Tibial nerve (tissue), 4 donors: ENCODE measurements at places on chromosomes 2 and 18. TPM values are rescaled to one million over a fixed set of nuclear protein-coding genes. Genes with fewer than 3 reads are reported as not detected.
A peak's percentile ranks its signal among the peaks of the same experiment; 100 is the strongest.

Gene MSH6
- total RNA-seq: 34.5 TPM

DNA sequence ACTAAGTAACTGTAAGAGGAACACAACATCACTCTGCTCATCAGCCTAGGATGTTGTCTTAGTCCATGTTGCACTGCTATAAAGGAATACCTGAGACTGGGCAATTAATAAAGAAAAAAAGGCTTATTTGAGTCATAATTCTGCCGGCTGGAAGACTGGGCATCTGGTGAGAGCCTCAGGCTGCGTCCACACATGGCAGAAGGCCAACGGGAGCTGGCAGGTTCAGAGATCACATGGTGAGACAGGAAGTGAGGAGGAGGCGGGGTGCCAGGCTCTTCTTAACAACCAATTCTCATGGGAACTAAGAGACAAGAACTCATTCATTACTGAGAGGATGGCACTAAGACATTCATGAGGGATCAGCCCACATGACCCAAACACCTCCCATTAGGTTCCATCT is 46.8 kb downstream of the EPG5 start:
- peaks cover 79% of the 10 kb centered on the region for H3K36me3 ChIP-seq
- peaks cover 3% of the 10 kb centered on the region for H3K4me1 ChIP-seq
- no peak overlapping the region for H3K4me3 ChIP-seq
- no peak overlapping the region for H3K27ac ChIP-seq
- DNase-seq: peak; percentile 56

Gene TPO
- total RNA-seq: 21.9 TPM

DNA sequence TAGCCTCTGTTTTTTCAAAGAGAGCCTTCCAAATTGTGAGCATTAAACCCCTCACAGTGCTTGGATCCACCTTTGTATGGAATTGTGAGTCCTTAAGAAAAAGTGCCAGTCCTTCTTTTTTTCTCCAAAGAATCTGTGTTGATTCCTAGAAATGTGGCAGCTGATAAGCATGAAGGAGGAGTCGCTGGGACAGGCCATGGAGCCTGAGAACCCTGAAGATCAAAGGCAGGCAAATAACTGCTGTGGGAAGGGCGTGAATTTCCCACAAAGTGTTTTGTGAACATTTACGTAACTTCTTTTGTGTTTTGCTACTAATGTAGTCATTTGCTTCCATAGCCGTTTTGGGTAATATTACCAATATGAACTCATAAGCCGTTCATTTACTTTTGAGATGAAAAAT is 27.7 kb upstream of the CHMP1B start:
- H3K27ac ChIP-seq: no peak overlapping the region
- DNase-seq: no peak
- H3K4me3 ChIP-seq: no peak overlapping the region
- H3K27me3 ChIP-seq: no peaks in the 10 kb centered on the region
- no peaks in the 10 kb centered on the region for H3K36me3 ChIP-seq
- H3K4me1 ChIP-seq: no peaks in the 10 kb centered on the region

GRCh38 chr18:13559754-13560153 is 166.6 kb downstream of the FAM210A start:
- H3K4me1 ChIP-seq: peaks cover 17% of the 10 kb centered on the region
- H3K36me3 ChIP-seq: no peaks in the 10 kb centered on the region
- H3K27ac ChIP-seq: no peak overlapping the region
- no peak overlapping the region for H3K4me3 ChIP-seq
- DNase-seq: no peak

- no peak overlapping the region for H3K27ac ChIP-seq
- H3K4me1 ChIP-seq: peaks cover 3% of the 10 kb centered on the region
- no peak for DNase-seq
Observed at GRCh38 chr2:26702025-26702424, 9.5 kb downstream of the KCNK3 start.

GRCh38 chr2:41894563-41895333 is 153.1 kb upstream of the PKDCC start:
- peaks cover 7% of the 10 kb centered on the region for H3K4me1 ChIP-seq
- no peaks in the 10 kb centered on the region for H3K27me3 ChIP-seq
- no peak overlapping the region for H3K4me3 ChIP-seq
- no peaks in the 10 kb centered on the region for H3K36me3 ChIP-seq
- no peak for DNase-seq

GRCh38 chr2:215140166-215140707 is 1.8 kb upstream of the ABCA12 start:
- no peak overlapping the region for H3K27ac ChIP-seq
- no peaks in the 10 kb centered on the region for H3K4me1 ChIP-seq
- H3K4me3 ChIP-seq: no peak overlapping the region

Gene ACADL
- 45.3 TPM for total RNA-seq

Gene KATNAL2
- 10.7 TPM for total RNA-seq

Gene SDC1
- 2.8 TPM for total RNA-seq

Gene CCDC121
- 3.8 TPM for total RNA-seq

GRCh38 chr2:11093467-11093866 is 61.8 kb upstream of the SLC66A3 start:
- no peaks in the 10 kb centered on the region for H3K4me1 ChIP-seq
- no peak overlapping the region for H3K4me3 ChIP-seq
- no peaks in the 10 kb centered on the region for H3K27me3 ChIP-seq
- no peak for DNase-seq
- no peak overlapping the region for H3K27ac ChIP-seq
- no peaks in the 10 kb centered on the region for H3K36me3 ChIP-seq

Gene HOXD10
- total RNA-seq: 0.39 TPM

GRCh38 chr2:217299590-217299989 is 439.7 kb upstream of the TNP1 start:
- no peaks in the 10 kb centered on the region for H3K36me3 ChIP-seq
- no peaks in the 10 kb centered on the region for H3K27me3 ChIP-seq
- no peak overlapping the region for H3K27ac ChIP-seq
- DNase-seq: no peak

DNA sequence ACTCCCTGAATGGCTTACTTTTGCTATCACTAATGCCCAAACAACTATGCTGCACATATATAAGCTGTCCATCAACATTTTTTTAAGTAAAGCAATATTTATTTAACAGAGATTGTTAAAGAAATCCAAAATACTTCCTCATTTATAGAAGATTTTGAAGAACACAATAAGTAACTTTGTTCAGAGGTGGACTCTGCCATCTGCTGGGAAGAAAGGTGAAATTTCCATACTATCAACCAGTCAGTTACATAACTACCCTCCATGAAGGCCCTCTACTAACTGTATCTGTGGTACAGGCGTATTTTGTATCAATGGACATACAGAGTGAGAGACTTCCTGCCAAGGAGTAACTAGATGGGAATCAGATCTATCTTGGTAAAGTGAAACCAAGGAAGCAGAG is 106.0 kb downstream of the DTNB start:
- H3K4me1 ChIP-seq: peaks cover 15% of the 10 kb centered on the region
- no peak for DNase-seq
- H3K36me3 ChIP-seq: no peaks in the 10 kb centered on the region

Gene INHBB
- 24.3 TPM for total RNA-seq

DNA sequence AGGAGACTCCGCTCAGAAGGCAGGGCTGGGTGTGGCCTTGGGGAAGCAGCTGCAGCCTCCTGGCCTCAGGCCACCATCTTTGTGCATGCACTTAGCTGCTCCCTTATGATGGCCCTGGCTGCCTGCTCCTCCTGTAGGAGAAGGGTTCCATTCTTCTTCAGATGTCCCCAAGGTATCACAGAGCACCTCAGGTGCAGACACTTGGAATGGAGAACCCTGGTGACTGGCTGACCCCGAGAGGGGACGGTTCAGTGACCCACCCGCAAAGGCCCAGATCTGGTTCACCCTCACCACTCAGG is 9.6 kb downstream of the GPAT2 start:
- no peak overlapping the region for H3K27ac ChIP-seq
- H3K27me3 ChIP-seq: no peaks in the 10 kb centered on the region
- H3K4me1 ChIP-seq: no peaks in the 10 kb centered on the region
- no peak for DNase-seq
- H3K4me3 ChIP-seq: no peak overlapping the region

DNA sequence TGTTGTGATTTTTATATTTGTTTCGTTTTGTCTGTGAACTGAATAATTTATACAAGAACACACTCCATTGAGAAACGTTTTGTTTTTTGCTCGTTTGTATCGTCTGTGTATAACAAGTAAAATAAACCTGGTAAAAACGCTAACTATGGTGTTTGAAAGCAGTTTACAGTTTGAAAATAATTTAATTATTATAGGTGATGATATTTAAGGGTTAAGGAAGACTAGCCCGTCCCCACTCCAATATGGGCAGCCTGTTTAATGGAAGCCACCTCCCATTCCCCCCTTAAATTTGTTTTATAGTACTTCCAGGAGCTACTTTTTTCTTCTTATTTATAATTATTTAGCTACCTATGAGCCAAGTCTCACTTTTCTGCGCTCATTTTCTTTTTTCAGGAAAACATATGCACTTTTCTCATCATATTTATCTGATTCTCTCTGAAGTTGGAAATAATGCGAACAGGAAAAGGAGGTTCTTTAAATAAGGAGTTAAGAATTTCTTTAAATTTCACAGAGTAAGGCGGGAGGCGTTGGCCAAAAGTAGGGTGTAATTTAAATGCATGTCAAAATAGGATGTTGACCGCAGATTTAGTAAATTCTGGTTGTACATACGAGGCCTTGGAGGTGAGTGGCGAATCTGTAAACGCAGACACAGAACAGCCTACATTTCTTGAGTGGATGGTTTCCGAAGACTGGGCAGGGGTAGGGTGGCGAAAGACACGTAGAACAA is 9.8 kb downstream of the TBR1 start:
- peaks cover 16% of the 10 kb centered on the region for H3K27me3 ChIP-seq
- H3K27ac ChIP-seq: no peak overlapping the region
- no peaks in the 10 kb centered on the region for H3K36me3 ChIP-seq
- DNase-seq: no peak
- H3K4me3 ChIP-seq: no peak overlapping the region

DNA sequence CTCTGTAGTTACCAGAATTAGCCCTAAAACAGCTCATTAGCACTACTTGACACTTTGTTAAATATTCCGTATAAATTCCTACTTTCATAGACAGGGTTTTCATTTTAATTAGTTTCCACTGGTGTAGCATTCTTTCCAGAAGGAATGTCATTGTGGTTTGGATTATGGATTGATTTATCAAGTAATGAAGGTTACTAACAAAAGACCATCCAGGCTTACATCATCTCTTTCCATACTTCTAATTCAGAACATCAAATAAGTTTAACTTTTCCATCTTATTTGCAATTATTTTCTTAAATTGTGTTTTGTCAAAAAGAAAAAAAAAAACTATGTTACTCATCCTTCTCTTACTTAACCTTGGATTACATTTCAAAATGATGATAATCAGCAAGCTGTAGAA is 231.8 kb upstream of the SPOPL start:
- no peak overlapping the region for H3K27ac ChIP-seq
- no peak for DNase-seq
- no peaks in the 10 kb centered on the region for H3K27me3 ChIP-seq
- H3K36me3 ChIP-seq: no peaks in the 10 kb centered on the region

DNA sequence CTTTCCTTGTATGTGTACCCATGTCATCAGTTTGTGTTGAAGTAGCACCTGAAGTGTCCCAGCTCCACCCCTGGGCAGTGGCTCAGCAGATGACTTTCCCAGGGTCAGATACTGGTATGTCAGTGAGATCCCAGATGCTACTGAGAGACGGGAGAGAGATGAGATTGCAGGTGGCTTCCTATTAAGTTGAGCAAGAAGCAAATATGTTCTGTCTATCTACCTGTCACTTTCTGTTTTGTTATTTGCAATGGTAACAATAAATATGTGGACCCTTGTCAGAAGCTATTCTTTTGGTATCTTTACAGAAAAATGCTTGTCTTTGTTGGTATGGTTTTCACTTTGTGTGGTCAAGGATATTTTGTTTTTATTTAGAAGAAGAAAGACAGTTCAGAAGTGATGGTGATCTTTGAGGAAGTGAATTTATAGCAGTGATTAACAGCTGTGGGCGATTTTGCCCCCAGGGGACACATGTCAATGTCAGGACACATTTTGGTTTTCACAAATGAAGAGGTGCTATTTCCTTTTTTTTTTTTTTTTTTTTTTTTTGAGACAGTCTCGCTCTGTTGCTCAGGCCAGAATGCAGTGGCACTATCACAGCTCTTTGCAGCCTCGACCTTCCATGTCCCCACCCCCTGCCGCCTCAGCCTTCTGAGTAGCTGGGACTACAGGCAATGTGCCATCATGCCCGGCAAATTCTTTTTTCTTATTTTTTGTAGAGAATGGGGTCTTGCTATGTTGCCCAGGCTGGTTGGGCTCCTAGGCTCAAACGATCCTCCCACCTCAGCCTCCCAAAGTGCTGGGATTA is 21.4 kb downstream of the MGAT5 start:
- peaks cover 12% of the 10 kb centered on the region for H3K4me1 ChIP-seq
- peaks cover 13% of the 10 kb centered on the region for H3K36me3 ChIP-seq
- H3K4me3 ChIP-seq: no peak overlapping the region
- H3K27ac ChIP-seq: no peak overlapping the region

Gene UGT1A5
- not detected for total RNA-seq

GRCh38 chr2:35788543-35788942 is 567.0 kb upstream of the CRIM1 start:
- no peaks in the 10 kb centered on the region for H3K4me1 ChIP-seq
- H3K36me3 ChIP-seq: no peaks in the 10 kb centered on the region
- H3K27me3 ChIP-seq: no peaks in the 10 kb centered on the region
- DNase-seq: no peak

Gene SF3B6
- 82.6 TPM for total RNA-seq

DNA sequence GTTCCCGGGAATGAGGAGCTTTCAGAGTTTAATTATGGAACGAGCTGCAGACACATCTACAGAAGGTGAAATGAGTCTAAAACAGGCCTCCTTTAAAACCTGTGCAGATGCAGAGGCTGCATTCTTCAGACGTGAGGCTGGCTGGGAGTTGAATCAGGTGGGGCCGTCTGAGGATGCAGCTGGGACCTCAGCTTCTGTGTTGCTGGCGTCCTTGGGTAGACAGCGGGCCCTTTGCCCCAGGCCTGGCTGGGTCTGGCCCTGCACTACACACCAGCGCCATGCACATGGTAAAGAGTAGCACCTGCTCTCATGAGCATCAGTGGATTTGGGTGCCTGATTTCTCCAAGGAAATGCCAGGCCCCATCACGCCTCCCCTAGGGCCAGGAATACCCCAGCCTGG is 67.3 kb downstream of the TMEM18 start:
- no peak overlapping the region for H3K4me3 ChIP-seq
- H3K36me3 ChIP-seq: no peaks in the 10 kb centered on the region
- no peak for DNase-seq
- no peak overlapping the region for H3K27ac ChIP-seq
- H3K27me3 ChIP-seq: no peaks in the 10 kb centered on the region
- H3K4me1 ChIP-seq: no peaks in the 10 kb centered on the region

DNA sequence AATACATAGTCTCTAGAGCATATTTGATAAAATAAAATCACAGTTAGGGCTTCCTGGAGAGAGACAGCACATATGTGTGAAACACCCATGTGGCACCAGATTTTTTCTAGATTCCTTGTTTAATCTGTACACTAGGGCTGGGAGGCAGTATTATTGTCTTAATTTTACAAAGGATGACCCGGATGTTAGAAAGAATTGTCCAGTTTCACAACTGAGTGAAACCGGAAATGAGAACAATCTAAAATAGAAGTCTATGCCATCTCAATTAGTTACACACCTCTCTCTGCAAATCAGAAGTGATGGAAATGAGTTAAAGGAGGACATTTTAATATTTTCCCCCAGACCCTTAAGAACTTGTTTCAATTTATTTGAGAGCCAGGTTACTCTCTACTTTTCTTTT is 463.7 kb upstream of the DSEL start:
- H3K27ac ChIP-seq: no peak overlapping the region
- H3K4me3 ChIP-seq: no peak overlapping the region
- H3K36me3 ChIP-seq: no peaks in the 10 kb centered on the region
